ENCODE measurements at places on chromosomes 1 and 21.

GRCh38 chr1:119291611-119292206 lies 76.9 kb upstream of the HAO2 start:
- no peak for DNase-seq

GRCh38 chr1:150102986-150103385 lies 35.4 kb downstream of the VPS45 start:
- DNase-seq = no peak

- DNase-seq = no peak
Measured at GRCh38 chr1:92504291-92505014, 17.7 kb upstream of the GFI1 start.

GRCh38 chr1:244164511-244164890 lies 113.4 kb downstream of the ZBTB18 start:
- no peak for DNase-seq

- DNase-seq = no peak
Measured at GRCh38 chr1:59104191-59104760, 192.6 kb upstream of the FGGY start.

GRCh38 chr1:19006000-19006399 lies 49.5 kb upstream of the IFFO2 start:
- DNase-seq = no peak

DNA sequence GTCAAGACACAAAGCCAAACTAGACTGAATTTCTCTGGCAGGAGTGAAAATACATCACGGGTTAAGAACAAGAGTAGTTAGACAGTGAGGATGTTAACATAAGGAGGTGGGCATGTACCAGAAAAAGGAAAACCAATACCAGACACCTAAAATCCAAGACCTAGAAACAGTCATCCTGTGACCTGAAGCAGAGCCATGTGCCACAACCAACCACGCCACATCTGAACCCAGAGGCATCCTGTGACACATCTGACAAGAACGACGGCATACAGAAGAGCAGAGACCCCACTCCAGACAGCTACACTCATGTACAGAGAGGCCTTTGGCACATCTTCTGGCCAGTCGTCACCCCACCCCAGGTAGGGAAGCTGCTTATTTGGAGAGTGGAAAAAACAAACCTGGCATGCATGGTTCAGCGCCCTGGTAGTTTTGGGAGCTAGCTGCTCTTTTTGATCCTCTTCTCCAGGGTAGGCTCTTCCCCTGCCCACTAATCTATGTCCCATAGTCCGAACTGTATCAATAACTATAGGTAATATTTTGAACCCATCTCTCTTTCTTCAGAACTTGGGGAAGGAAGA lies 72.1 kb downstream of the SLC45A1 start:
- DNase-seq = no peak

GRCh38 chr1:69551476-69552324 lies 16.0 kb upstream of the LRRC7 start:
- DNase-seq = no peak

- peak; percentile 55 for DNase-seq
Measured at GRCh38 chr1:998995-999724, 737 bp downstream of the HES4 start.

GRCh38 chr1:154715385-154715784 lies 107.4 kb upstream of the ADAR start:
- DNase-seq = no peak

DNA sequence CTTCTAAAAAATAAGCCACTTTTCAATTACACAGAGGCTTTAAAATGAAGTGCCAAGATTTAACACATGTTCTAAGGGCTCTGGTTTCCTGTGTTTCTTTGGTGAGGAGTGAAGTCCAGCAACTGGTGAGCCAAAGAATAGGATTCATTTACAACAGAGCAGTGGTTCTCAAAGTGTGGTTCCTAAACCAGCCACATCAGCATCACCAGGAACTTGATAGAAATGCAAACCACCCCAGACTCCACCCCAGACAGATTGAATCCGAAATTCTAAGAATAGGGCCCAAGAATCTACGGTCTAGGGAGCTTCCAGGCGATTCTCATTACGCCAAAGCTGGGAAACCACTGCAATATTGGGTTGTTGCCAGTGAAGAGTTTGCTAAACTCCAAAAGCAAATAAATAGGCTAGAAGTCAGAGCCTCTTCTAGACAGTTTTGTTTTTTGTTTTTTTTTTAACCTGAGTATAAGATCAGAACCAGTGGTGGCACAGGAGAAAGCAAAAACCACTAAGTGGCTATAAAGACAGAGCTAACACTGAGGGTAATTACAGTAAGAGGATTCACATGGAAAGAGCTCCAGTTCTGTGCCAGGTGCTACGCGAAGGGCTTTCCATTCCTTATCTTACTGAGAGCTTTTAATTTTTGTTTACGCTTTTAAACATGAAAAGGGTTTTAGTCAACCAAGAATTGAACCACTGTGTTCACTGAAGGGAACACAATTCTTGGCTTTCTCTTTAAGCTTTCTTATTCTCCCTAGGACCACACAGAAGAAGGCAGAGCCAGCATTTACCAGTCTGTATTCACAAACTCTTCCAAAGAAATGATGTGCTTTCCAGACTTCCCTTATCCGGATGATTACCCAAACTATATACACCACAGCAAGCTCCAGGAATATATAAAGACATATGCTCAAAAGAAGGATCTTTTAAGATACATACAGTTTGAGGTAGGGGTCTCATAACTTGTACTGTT lies 42.4 kb upstream of the FMO2 start:
- DNase-seq = peak; percentile 42

DNA sequence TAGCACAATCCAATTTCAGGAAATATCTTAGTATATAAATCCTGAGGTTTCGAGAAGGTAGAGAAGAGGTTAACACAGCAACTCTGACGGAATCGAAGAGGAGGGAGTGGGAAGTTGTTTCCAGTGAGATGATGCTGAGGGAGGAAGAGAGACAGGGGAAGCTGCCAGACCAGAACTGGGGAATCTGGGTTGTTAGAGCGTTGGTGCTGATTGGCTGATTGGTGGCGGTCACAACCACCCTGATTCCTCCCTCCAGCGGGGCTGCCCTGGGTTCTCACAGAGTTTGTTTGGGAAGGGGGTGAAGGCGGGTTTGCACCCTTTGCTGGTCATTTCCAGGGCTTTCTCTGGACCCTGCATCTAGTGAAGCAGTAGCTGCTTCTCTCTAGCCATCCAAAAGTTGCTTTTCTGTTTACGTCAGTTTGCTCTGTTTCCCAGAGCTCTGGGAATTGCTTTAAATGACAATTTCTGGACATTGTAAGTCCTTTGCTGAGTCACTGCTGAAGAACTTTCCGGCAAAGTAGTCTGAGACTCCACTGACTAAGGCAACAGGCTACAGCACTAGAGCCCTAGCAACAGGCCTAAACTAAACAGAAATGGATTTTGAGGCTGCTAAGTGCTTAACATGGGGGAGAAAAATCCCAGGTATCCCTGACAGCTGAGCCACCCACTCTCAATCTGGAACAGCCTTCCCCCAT lies 90.1 kb downstream of the TENT5C start:
- no peak for DNase-seq

DNA sequence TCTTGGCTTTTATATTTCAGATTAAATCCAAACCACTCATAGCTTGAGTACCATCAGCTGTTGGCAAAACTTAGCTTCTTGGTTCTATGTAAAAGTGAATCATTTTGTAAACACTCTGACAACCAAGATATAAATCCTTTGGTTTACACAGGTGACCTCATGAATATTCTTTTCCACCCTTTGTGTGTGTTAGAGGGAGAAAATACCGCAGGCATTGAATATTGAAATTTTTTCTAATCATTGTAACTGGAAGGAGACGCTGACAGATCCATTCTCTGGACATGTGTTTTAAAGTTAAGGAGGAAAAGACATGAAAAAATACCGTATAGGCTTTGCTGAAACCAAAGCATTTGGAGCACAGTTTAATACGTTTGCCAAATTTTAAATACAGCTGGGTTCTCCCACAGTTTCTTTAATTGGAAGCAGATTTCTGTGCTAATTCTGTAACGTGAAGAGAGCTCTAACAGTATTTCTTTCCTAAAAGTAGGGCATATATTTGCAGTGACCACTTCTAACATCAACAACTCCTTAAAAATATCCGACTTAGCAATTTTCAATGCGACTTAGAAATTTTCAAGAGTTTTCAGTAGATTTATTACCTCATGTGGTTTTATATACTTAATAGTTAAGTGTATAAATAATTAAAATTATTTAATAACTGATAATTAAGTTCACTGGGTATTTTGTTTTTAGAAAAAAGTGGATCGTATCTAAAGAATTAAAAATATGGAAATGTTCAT lies 388.2 kb downstream of the USP25 start:
- DNase-seq = peak; percentile 80

- no peak for DNase-seq
Measured at GRCh38 chr1:117646007-117646811, 40.4 kb downstream of the TENT5C start.

DNA sequence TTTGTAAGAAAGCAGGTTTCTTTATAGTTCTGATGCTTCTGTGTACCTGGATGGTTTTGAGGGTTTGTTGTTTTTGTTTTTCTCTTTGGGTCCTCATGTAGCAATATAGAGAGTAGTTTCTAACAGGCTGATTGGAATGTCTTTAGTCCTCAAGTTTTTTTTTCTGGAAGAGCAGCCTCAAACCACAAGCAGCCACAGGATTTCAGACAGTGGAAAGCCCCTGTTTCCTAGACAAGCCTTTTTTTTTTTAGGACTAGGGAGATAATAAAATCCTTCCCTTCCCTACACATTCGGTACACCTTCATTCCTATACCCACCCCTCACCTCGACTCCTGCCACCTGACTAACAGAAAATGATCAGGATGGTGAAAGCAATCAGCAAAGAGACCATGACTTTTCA lies 47.6 kb downstream of the ACP6 start:
- no peak for DNase-seq

DNA sequence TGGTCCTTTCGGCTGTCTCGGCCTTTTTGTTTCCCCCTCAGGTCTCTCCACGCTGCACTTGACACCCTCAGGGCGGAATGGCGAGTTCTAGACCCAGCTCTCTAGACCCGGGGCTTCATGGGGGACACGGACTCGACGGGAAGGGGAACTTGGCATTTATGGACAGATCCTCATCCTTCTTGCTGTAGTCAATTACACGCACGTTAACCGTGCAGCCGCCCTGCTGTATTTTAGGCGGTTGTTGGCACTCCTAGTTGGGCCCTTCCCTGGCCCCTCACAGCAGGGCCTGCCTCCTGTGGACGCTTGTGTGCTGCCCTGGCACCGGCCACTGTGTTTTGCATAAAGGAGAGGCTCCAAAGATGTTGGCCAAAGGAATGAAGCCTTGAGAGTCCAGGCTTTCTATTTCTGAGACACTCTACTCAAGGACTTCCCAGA lies 558 bp upstream of the BTG3 start:
- DNase-seq = no peak

DNA sequence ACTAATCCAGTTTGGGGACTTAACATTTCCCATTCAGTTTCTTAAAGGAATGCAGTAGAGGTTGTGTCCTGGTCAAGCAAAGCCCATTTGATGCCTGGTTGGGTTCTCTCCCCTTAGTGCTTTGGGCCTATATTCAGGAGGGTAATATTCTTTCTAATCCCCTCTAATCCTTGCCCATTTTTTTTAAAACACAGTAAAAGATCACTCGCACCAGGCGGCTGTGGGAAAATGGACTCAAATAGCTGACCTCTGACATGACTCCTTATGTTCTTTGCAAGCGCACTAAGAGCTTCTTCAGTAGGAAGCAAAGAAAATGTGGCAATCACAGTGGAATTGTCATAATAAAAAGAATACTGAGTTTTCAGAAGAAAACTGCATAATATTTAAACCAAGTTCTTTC lies 49.9 kb downstream of the WNT2B start:
- DNase-seq = no peak

DNA sequence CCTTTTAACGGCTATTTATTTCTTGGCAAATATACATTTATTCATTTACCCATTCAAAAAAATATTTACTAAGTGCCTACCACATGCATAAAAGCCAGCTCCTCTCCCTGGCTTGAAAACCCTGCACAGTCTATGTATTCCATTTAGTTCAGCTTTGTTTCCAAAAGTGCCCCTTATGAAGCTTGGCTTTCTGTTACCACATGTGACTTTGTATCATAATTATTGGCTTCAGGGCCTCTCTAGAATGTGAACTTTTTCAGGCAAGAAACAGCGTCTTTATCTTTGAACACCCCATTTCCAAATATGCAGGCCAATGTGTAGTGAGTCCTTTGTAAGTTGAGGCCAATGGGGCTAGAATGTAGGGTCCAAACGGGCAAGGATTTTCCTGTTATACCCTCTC lies 69.4 kb downstream of the CACHD1 start:
- no peak for DNase-seq

DNA sequence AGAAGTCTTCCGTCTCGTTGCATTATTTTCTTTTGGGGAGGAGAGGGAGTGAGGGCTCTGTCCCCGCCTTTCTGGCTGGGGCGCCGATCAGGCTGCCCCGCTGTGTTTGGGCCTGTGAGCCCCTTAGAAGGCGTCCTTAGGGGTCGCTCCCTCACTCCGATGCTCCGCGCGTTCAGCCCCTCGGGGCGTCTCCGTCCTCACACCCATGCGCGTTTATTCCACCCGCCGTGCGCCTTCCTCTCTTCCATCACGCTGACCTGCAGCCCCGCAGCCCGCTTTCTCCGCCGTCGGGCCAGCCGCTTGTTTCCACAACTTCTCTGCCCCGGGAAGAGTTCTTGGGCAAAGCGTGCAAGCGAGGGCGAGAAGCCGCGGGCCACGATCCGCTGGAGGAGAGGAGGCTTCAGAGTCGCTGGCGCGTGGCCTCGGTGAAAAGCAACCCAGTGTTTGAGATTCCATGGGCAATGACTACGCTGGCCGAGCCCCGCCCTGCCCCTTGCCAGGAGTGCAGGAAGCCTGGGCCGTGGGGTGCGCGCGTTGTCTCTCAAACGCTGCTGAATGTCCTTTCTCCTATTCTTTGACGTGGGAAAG lies 27.7 kb downstream of the TRIM11 start:
- DNase-seq = no peak

DNA sequence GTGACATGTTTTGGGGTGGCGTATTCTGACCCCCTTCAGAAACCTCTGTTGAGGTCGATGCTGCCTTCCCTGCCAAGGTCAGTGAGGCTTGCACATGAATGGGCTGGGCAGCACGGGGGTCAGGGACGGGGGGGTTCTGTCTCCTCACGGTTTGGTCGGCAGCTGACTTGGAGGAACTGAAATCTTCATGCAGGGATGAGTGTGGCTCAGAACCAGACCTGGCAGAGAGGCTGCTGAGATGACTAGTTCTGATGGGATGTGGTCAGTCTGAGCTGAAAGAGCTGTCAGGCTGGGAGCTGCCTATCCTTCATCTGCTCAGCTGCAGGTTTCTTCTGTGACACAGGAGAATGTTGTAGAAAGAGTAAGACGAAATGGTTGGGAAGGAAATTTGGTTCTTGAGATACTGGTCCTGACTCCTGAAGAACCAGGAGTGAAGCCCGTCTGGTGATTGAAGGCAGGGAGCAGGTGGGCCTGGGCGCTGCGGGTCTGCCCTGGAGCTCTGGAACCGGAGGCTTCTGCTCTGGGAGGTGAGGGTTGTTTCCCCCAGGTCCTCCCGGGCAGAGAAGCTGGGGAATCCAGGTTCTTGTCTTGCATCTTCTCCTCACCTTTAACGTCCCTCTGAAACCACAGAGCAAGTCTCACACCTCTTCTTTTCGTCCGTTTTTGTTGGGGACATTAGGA lies 3.3 kb downstream of the SLX9 start:
- DNase-seq = no peak

Data from brain (organoid and tissue), 16 donors.